GDM1 (cell line): ENCODE measurements at places on chromosomes 7 and 10.

DNA sequence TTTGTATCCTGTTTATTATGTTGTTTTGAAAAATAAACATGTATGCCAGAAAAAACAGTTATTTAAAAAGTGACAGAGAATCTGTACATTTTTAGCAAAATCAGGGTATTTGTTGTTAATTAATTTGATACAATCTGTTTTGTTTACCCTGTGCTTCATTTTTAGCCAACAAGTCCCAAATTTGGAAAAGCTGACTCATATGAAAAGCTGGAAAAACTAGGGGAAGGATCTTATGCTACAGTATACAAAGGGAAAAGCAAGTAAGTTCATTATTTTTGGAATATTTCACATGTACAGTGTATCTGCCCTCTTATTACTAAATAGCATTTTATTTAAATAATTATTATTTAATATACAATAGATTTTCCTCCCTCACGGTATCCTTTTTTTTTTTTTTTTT is 151.4 kb downstream of the CDK14 start:
- DNase-seq = no peak

DNA sequence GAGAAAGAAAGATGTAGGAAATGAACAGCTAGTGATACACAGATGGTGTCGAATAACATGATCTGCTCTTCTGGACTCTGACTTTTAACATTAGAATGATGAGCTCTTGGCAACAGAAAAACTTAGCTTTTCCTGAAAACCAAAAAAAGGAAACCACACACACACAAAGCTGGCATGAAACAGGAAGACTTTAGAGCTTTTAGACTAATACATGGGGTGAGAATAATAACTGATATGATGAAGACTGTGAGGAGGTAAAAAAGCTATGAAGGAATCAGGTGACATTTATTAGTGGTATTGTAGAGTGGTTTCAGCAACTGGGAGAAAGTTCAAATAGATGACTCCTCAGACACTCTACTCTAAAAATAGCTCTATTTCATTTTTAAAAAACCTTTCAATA is 491.9 kb downstream of the PARD3 start:
- peak; percentile 16 for DNase-seq

DNA sequence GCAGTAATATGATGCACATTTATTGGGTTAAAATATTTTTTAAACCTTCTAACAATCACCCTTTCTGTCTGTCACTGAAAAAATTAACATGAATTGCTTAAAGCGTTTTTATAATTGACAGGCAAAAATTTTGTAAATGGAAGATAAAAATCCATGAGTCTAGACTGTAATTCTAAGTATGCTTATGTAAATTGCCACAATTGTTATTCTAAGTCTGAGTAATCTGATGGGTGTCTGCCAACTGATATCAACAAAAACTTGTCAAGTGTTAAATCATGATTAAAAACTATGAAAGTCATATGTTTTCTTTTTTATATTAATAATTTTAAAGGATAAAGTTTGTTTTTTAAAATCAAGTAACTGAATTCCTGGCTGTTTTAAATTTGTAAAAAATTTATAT is 208.2 kb downstream of the CDK14 start:
- DNase-seq = no peak

DNA sequence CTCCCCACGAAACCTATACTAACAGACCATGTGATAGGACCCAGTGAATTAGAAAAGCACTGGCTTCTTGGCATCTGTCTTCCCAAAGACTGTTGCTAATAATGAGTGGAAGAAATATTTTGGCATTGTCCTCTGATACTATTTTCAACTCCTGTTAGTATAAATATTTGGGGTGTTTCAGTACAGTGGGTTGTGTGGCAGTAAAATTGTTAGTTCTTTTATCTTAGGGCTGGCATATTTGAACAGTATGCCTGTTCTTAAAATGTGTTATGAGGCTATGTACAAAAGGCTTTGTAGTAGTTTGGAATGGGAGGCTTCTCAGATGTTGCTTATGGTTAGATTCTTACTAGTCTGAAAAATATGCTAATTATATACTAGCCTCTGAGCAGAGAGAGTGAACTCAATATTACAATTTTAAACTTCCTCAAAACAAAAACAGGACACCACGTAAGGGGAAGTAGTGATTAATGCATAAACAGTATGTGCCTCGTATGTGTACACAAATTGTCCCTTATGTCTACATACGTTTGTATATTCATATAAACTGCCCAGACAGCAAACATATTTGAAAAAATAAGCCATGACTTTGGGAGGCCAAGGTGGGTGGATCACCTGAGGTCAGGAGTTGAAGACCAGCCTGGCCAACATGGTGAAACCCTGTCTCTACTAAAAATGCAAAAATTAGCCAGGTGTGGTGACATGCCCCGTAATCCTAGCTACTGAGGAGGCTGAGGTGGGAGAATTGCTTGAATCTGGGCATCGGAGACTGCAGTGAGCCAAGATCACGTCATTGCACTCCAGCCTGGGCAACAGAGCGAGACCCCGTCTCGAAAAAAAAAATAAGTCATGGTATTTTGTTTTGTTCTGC is 115.4 kb downstream of the ARID5B start:
- DNase-seq = no peak

DNA sequence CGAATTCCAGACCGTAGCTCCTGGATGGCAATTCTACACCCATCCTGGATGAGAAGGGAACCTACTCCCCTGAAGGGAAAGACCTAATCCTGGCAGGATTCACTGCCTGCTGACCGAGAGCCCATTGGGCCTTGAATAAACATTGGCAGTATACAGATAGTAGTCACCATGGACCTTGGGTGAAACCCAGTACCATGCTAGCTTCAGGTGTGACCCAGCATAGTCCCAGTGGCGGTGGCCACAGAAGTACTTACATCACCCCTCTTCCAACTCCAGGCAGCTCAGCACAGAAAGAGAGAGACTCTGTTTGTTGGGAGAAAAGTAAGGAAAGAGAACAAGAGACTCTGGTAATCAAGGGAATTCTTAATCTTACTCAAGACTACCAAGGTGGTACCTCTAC is 97.2 kb upstream of the SLC13A1 start:
- no peak for DNase-seq

DNA sequence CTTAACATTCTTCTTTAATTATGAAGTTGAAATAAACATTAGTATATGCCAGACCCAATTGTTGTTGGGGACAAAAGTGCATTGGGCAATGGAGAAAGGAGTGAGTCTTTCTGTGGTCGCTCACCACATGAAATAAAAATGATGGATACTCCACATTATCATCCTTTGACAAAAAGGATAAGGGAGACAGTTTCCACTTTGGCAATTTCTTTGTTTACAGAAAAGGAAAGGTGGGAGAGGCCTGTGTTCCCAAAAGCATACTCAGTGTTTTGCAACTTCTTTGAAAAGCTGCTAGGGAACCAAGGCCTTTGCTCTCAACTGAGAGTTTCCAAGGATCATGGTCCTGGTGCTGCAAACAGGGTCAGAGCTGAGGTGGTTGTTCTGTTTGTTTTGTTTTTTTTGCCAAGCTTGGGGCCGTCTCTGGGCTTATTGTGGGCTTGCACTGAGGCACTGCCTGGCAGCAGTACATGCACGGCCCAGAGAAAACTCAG is 341.9 kb downstream of the TNS3 start:
- no peak for DNase-seq

GRCh38 chr10:70838270-70838805 is 22.6 kb downstream of the SGPL1 start:
- no peak for DNase-seq

DNA sequence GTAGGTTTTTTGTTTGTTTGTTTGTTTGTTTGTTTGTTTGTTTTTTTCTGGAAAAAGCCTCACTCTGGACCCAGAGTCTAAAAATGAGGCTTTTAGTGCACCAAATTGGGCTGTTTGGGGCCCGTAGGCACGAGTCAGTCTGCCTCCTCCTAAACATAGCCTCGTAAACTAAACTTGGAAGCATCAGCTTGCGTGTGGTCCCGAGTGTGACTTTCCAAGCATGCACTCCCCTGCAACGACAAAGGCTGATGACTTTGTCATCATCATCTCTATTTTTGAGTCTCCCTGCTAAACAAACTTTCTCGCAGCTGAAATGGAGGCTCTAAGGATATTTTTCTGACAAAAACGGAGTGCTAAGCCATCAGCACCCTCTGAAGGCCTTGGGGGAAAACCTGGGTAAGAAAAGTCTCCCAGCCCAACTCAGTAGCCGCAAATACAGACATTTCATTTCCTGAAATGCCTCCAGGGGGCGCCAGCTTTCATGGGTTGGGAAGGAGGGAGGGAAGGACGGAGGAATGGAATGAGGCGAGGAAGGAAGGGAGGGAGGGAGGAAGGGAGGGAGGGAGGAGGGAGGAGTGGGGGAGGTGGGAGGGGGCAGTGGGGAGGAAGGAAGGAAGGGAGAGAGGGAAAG is 245.9 kb downstream of the KCNMA1 start:
- no peak for DNase-seq

DNA sequence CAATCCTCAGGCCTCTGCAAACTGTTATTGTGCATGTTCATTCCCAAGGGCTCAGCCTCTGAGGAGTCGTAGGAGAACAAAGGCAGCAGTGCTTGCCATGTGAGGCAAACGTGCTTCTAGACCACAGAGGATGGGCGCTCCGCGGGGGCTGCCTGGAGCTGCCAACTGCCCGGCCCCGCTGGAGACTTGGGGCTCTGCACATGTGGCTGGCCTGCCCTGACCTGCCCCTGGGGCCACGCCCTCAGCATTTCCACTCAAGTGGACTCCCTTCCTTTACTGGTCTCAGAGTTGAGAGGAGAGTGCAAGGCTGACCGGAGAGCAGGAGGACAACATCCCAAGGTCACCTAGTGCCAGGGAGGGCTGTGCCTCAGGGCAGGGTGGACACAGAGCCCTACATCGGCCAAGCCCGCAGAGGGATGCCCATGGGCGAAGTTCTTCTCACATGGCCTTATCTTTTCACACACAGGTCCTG is 222.3 kb upstream of the ZNF32 start:
- DNase-seq = no peak

GRCh38 chr7:23474094-23474828 is 4.0 kb upstream of the IGF2BP3 start:
- peak; percentile 91 for DNase-seq

DNA sequence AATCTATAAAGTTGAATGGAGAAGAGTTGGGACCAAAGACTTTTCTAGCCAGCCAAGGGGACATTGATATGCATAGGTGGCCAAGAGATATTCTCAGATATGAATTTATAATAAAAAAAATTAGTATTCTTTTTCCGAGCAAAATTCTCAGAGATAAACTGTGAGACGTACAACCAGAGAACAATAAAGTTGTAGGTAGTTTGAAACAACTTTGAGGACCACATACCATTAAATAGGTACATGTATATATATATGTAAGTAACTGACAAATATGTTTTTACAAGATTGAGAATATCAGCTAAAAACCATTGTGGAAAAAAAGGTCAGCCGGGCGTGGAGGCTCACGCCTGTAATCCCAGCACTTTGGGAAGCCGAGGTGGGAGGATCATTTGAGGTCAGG is 56.5 kb downstream of the EXOC4 start:
- DNase-seq = no peak

DNA sequence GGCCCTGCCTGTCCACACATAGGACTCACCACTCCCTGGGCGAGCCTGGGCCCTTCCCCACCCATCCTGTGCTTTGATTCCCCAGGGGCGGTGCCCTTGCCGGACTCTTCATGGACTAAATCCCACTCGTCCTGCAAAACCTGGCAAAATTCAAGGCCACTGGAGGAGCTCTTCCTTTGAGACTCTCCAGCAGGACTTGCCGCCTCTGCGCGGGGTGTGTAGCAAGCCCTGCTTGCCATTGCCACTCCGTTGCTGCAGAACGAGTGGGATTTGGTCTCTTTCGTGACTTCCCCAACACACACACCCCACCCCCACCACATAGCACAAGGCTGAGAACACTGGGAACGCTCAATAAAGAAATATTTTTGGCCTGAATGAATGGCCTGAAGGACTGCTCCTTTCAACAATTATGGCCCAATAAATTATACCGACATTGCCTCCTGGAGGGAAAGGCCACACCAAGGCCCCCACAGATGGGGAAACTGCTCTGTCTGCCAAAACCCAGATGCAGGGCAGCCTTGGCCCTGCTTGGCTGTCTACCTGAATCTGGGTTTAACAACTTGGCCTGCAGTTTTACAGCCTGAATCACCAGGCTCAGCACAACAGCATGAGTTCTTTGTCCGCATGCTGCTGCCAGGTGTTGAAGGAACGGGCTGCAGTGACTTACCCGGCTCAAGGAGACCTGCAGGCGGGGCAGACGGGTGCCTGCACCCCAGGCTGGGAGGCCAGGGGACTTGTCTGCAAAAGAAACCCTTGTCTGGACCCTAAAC is 72.8 kb upstream of the KAT6B start:
- DNase-seq = no peak

DNA sequence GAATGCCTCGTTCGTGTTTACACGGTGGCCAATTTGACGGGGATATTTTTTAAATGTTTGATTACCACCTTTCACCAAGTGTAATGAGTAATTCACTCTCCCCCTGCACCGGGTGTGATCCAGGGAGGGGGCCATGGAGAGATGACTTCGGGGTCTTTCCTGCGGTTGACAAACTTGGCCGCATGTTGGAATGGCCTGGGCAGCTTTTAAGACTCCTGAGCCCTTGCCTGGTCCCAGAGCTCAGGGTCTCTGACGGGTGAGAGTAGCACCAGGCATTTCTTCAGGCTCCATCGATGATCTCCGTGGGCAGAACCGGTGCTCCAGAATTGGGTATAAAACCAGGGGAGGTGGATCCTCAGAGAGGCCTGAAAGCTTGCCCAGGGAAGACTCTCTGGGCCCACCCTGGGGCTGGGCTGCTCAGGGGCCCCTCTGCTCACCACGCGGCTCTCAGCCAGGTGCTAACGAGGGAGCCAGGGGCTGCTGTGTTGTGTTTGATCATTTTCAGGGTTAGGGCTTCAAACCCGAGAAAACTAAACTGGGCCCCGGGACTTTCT is 882 bp downstream of the ZNF282 start:
- DNase-seq = no peak

DNA sequence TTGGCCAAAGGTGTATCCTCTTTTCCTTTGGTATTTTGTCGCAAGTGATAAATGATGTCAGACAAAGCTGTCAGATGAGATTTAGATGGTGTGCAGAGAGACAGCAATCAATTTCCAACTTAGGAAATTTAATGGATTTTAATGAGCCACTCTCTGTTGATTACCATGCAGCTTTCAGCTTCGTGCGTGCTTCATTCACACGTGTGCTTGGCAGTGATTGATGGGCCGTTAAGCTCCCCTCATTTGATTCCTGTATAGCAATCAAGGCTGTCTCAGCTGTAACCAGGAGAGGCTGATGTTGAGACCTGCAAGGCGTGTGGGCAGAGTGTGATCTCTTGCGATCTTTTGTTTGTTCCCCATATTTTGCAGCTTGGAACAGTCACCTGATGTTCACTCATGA is 439.6 kb downstream of the CALN1 start:
- no peak for DNase-seq

DNA sequence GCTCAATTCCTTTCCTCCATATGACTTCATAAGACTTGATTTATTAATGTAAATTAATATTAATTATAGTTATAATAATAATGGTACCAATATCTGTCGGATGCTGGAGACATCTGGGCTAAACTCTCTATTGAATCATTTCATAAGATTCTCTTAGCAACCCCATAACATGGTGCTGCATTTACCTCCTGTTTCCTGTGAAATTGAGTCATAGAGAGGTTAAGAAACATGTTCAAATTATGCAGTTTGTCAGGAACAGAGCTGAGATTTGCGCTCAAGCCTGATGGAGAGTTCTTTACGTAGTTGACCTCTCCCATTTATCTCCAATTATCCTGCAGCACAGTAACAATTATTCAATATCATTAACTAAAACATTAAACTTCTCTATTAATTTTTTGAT is 621.8 kb upstream of the FZD8 start:
- no peak for DNase-seq

- DNase-seq = no peak
These were observed 309.9 kb downstream of the GPAM start for GRCh38 chr10:111873621-111874135.
